ENCODE measurements at places on chromosomes 13 and 19. TPM values are rescaled to one million over a fixed set of nuclear protein-coding genes. Genes with fewer than 3 reads are reported as not detected.

Gene C5AR1
- polyA plus RNA-seq = 8.0 TPM

Gene PNMA8C
- polyA plus RNA-seq = 0.79 TPM

Gene PSG6
- polyA plus RNA-seq = not detected

Gene PSG1
- not detected for polyA plus RNA-seq

Gene NTN5
- 0.83 TPM for polyA plus RNA-seq

Gene SIAH3
- 1.1 TPM for polyA plus RNA-seq

Gene RASGRP4
- 0.75 TPM for polyA plus RNA-seq

Gene PTPRH
- polyA plus RNA-seq = 2.8 TPM

Gene RAB3A
- polyA plus RNA-seq = 4.8 TPM

Gene USHBP1
- 5.5 TPM for polyA plus RNA-seq

Gene LILRA5
- 0.70 TPM for polyA plus RNA-seq

Gene TSKS
- not detected for polyA plus RNA-seq

Gene OVOL3
- not detected for polyA plus RNA-seq

- DNase-seq = no peak
Observed at GRCh38 chr19:50553134-50553703, 15.0 kb downstream of the LRRC4B start.

- DNase-seq = no peak
Observed at GRCh38 chr13:94431987-94432386, 47.5 kb downstream of the DCT start.

- DNase-seq = no peak
Observed at GRCh38 chr13:55577847-55578210, 1562.9 kb upstream of the PRR20A start.

DNA sequence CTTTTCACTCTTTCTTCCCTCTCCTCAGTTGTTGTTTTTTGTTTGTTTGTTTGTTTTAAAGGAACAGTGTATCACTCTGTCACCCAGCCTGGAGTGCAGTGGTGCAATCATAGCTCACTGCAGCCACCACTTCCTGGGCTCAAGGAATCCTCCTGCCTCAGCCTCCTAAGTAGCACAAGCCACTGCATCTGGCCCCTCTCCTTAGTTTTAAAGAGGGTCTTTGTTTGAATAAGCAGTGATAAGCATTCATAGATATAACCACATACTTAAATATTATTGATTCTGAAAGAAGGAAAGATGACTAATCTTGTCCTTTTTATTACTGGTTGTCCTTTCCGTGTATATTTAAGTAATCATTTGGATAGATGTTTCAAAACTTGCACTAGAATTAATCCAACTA, 26.7 kb downstream of the ERCC5 start:
- no peak for DNase-seq

GRCh38 chr13:70311191-70311590, 202.9 kb upstream of the KLHL1 start:
- DNase-seq = no peak

GRCh38 chr13:40172878-40173277, 493.6 kb downstream of the FOXO1 start:
- DNase-seq = no peak

GRCh38 chr13:24127116-24127631, 33.3 kb upstream of the SPATA13 start:
- no peak for DNase-seq

DNA sequence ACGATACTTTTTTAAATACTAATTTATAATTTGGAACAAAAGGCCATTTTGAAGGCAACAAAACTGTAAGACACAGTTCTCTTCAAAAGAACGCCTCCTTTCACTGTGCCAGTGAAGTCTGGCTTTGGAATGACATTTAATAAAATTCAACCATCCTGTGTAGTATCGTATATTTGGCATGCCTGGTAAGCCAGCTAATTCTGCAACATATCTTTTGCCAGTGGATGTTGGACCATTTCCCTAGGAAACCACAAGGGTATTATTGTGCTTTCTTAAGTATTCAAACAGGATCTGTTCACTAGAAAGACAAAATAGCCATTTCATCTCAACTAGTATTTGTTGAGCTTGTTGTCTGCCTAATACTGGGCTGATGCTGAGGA, 111.6 kb downstream of the RGCC start:
- no peak for DNase-seq

DNA sequence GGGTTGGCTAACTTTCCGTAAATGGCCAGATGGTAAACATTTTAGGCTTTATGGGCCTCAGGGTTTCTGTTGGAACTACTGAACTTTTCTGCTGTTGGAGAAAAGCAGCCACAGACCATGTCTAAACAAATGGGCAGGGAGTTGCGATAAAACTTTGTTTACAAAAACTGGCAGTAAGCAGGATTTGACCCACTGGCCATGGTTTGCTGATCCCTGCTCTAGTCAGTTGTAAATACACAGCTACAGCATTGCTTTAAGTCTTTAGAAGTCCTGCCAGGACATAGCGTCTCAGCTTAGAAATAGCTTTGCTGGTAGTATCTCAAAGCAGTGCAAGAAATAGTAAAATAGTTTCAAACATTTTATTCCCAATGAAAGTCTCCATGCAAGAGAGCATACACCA, 88.4 kb downstream of the NALCN start:
- no peak for DNase-seq

GRCh38 chr13:86429756-86430155, 630.5 kb upstream of the SLITRK6 start:
- DNase-seq = no peak

DNA sequence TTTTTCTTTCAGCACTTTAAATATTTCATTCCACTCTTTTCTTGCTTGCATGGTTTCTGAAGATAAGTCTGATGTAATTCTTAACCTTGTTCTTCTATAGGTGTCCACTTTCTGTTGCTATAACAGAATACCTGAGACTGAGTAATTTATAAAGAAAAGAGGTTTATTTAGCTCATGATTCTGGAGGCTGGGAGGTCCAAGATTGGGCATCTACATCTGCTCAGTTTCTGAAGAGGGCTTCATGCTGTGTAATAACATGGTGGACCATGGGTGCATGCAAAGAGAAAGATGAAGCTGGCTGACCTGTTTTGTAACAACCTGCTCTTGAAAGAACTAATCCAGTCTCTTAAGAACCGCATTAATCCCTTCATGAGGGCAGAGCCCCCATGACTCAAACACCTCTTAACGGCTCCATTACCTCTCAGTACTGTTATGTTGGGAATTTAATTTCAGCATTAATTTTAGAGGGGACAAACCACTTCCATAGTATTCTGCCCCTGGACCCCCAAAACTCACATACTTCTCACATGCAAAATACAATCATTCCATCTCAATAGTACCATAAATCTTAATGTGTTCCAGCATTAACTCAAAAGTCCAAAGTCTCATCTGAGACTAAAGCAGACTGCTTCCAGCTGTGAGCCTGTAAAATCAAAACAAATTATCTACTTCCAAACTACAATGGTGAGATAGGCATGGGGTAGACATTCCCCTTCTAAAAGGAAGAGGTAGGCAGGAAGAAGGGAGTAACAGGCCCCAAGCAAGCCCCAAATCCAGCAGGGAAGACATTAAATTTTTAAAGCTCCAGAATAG, 9.6 kb upstream of the FGF9 start:
- no peak for DNase-seq

DNA sequence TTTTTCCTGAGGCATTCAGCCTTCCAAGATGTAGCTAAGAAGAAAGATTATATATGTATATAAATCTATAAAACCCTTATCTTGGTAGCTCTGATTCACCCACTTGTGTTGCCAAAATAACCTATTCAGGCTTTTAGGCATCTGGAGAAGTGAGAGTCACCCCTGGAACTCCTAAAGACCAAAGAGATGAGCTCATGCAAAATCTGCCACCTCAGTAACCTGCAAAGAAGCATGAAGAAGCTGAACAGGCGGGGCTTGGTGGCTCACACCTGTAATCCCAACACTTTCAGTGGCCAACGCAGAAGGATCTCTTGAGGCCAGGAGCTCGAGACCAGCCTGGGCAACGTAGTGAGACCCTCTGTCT, 393.7 kb downstream of the FOXO1 start:
- no peak for DNase-seq

GRCh38 chr19:13977803-13978202, 25.5 kb downstream of the DCAF15 start:
- DNase-seq = no peak

- no peak for DNase-seq
Observed at GRCh38 chr13:97130190-97130589, 91.9 kb upstream of the MBNL2 start.

- DNase-seq = no peak
Observed at GRCh38 chr13:39536274-39536673, 66.7 kb downstream of the LHFPL6 start.

DNA sequence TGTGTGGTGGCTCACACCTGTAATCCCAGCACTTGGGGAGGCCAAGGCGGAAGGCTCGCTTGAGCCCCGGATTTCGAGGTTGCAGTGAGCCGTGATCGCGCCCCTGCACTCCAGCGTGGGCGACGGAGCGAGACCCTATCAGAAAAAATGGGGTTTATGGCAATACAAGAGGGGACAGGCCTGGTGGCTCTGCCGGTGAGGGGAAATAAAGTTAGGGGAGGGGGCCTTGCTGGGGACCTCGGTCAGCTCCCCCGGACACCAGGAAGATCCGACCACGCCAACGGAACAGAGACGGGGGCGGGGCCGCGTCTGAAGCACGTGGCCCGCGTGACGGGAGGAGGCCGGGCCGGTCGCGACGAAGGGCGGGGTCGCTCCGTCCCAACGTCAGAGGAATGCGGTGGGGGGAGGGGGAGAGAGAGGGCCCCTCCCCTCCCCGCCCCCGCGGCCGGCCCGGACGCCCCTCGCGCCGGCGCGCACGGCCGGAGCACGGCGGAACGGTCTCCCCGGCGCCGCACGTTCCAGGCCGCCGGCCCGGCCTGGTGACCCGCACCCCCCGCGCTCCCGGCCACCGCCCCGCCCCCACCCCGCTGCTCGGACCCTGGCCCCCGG, 1.9 kb upstream of the HNRNPL start:
- DNase-seq = peak; percentile 86

DNA sequence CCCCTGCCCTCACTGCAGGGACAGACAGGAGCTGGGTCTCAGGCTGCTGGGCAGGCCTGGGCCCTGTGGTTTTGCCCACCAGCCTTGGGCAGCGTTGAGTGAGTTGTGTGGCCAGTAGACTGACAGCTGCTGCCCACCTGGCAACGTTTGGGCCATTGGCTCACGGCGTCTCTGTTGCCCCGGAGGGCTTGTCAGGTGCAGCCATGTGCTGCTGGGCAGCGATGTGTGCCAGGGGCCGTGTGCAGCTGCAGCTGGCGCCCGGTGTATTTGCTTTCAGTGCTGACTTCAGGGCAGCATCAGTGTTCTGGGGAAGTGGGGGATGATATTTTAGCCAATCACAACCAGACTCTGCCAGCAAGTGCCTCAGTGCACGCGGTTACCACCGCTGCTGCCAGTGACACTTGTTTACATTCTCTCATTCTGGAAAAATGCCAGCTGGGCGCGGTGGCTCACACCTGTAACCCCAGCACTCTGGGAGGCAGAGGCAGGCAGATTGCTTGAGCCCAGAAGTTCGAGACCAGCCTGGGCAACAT, 10.6 kb downstream of the FZR1 start:
- DNase-seq = no peak

- no peak for DNase-seq
Observed at GRCh38 chr19:16957151-16957701, 68.4 kb downstream of the F2RL3 start.

GRCh38 chr19:6534451-6535093, 3.7 kb downstream of the TNFSF9 start:
- DNase-seq = no peak

DNA sequence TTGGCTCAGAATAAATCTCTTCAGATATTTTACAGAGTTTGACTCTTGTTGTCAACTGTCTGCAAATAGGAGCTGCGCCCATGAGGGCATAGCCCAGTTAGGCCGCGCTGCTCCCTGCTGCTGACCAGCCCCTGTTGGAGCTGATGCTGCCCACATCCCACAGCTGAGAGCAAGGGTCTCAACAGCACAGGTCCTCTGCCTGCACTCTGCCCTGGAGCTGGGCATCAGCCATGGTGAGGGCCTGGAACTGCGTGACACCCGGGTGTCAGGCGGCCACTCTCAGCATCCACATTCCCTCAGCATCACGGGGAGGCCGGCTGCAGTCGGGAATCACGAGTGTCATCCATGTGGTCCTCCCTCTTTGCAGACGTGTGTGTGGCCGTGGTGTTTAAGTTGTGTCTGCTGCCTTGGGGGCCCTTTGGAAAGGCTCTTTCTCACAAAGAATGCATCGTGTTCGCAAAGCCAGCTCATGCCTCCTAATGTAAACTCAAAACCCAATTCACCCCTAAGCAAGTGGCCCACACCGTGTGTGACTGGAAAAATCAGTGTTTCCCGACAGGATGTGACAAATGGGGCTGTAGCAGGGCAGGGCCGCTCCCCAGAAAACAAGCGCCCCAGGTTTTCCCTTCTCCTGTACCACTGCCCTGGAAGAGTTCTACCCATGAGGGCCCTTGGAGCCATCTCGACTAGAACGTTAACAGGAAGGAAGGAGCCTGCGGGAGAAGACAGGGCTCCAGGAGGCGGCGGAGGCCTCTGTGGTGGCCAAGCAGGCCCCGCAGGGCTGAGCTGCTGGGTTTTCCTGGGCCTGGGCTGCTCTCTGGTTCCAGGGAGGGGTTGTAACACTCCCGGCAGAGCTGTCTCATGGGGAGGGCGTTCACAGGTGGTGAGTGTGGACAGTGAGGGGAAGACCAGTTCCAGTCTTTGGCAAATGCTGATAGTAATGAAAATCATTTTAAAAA, 20.3 kb downstream of the ATP11A start:
- no peak for DNase-seq

DNA sequence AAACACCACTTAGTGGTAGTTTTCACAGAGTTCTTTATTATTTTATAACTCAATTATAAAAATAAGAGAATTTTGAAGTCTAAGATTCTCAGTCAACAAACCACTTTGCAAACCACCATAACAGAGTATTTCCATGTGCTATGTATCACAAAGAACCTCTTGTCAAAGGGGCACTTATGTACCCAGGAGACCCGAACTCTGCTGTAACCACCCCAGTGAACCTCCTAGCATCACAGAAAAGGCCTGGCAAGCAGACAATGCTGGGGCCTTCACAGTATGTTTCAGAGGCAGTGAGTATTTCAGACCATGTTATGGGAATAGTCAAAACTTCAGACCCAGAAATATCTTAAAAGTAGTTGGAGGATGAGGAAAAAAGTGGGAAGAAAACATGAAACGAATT, 714.1 kb downstream of the EFNB2 start:
- no peak for DNase-seq

GRCh38 chr19:18776736-18777135, 14.4 kb downstream of the COMP start:
- no peak for DNase-seq

GRCh38 chr13:47094734-47095434, 198.0 kb upstream of the HTR2A start:
- DNase-seq = no peak

- DNase-seq = no peak
Observed at GRCh38 chr13:28609381-28609780, 49.5 kb upstream of the POMP start.

- DNase-seq = no peak
Observed at GRCh38 chr13:112842343-112842856, 126.6 kb upstream of the MCF2L start.

Data from left renal pelvis (tissue), 4 donors.